ENCODE measurements at places on chromosomes 4 and X. TPM values are rescaled to one million over a fixed set of nuclear protein-coding genes. Genes with fewer than 3 reads are reported as not detected.

DNA sequence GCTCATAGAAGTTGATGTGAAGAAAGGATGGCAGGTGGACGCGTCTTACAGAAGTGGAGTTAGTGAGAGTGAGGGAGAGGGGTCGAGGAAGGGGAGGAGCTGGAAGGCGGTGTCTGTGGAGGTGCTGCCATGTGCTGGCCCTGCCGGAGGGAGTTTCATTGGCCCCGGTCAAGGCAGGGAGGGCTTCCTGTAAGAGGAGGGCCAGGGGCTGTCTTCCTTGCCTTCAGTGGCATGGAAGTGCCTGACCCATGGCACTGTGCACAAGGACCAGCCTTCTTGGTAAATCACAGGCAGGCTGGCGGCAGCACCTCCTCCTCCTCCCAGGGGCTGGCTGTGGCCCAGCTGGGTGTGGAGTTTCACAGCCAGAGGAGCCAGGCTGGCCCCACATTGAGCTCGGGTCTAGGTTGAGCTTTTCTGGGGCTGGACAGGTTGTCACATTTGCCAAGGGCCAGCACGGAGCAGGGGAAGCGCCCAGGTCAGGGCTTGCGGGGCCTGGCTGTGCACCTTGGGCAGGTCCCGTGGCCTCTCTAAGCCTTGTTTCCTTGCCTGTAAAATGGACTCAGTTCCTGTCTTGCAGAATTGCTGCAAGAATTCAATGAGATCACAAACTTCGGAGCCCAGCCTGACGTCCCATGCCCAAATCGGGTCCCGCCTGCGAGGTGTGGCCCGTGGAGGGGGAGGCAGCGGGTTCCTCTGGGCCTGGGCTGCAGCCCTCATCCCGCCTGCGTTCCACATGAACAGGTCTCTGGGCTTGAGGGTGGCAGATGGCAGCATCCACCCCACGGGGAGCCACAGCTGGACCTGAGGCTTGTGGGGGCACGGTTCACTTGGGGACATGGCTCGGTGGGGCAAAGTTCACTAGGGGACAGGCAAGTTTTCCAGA is 7.0 kb downstream of the HTRA3 start:
- DNase-seq: peak; percentile 81

GRCh38 chr4:76016393-76016792 is 6.9 kb downstream of the CXCL10 start:
- DNase-seq: no peak

DNA sequence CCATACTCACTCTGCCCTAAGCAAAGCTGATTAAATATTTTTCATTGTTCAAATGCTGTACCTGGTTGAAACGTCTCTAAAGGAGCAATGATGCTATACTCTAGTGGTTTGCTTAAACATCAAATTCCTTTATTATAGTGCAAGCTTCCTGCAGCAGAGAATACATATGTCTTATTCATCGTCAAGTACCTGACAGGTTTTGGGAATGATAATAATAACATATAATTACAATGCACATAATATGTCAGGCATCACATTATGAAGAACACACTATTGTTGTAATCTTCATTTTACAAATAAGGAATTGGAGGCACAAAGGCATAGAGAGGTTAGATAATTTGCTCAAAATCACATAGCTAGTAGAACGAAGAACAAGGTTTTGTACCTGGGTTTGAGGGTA is 151.6 kb downstream of the GRIA2 start:
- DNase-seq: no peak

DNA sequence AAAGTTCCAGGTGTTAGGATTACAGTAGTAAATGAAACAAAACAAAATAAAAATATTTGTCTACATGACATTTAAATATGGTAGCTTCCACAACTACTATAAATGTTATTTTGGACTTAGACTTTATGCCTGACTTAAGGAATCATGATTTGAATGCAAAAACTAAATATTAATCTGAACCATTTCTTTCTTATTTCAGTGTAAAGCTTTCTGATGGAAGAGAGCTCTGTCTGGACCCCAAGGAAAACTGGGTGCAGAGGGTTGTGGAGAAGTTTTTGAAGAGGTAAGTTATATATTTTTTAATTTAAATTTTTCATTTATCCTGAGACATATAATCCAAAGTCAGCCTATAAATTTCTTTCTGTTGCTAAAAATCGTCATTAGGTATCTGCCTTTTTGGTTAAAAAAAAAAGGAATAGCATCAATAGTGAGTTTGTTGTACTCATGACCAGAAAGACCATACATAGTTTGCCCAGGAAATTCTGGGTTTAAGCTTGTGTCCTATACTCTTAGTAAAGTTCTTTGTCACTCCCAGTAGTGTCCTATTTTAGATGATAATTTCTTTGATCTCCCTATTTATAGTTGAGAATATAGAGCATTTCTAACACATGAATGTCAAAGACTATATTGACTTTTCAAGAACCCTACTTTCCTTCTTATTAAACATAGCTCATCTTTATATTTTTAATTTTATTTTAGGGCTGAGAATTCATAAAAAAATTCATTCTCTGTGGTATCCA is 1.6 kb downstream of the CXCL8 start:
- DNase-seq: no peak

- DNase-seq: no peak
These were observed 80.1 kb downstream of the HDAC8 start for GRCh38 chrX:72492499-72492898.

- no peak for DNase-seq
These were observed 42.3 kb downstream of the ANAPC10 start for GRCh38 chr4:145055533-145056257.

DNA sequence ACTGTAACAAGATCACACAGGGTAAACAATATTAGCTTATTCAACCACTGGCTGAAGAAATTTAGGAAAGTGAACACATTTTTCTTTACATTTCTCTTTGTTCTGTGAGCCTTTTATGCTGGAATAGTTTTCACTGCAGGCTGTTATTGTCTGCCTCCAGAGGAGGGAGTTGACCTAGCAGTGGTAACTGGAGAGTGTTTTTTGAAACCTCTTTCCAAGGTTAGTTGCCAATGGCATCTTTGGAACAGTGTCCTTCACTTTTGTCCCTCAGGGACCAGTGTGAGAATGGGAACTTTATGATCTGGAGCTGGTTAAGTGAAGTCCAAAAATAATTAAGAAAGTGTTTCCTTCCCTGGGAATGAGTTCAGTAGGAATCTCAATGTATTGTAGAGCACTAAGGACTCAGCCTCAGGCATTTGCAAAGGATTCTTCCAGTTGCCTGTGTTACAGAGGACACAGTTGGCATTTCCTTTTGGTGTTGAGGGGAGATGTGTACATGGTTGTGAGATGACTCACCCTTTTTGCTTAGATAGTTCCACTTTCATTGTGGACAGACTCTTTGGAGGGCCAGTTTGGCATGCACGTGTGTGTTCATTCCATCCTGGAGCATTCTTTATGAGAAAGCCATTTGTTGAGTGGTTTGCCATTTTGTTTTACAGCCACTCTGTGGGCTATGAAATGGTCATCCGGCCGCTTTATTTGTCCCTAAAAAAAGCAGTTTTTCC is 61.3 kb downstream of the AR start:
- no peak for DNase-seq

- no peak for DNase-seq
These were observed 8.6 kb upstream of the MAPK10 start for GRCh38 chr4:86368433-86368832.

GRCh38 chrX:38774249-38774648 is 27.0 kb upstream of the MID1IP1 start:
- DNase-seq: no peak

GRCh38 chrX:121160987-121161386 is 113.6 kb downstream of the GLUD2 start:
- DNase-seq: no peak

The LGI2 gene
- 1.9 TPM for total RNA-seq

The NAA15 gene
- 21.5 TPM for total RNA-seq

The ZNF157 gene
- total RNA-seq: 0.19 TPM

The GAGE2A gene
- not detected for total RNA-seq

All from right atrium auricular region (tissue), 2 donors.